Pancreas (tissue), 10 donors: ENCODE measurements at places on chromosomes 2 and 18. TPM values are rescaled to one million over a fixed set of nuclear protein-coding genes. Genes with fewer than 3 reads are reported as not detected.

The REEP1 gene
- polyA plus RNA-seq, result 2.9 TPM

The GAL3ST2 gene
- polyA plus RNA-seq, result not detected

The RBKS gene
- polyA plus RNA-seq, result 3.9 TPM

- H3K27me3 ChIP-seq, result no peaks in the 10 kb centered on the region
- H3K36me3 ChIP-seq, result no peaks in the 10 kb centered on the region
- no peak for DNase-seq
- no peak overlapping the region for H3K27ac ChIP-seq
- no peaks in the 10 kb centered on the region for H3K4me1 ChIP-seq
Observed at GRCh38 chr2:202703091-202703490, 68.3 kb downstream of the FAM117B start.

DNA sequence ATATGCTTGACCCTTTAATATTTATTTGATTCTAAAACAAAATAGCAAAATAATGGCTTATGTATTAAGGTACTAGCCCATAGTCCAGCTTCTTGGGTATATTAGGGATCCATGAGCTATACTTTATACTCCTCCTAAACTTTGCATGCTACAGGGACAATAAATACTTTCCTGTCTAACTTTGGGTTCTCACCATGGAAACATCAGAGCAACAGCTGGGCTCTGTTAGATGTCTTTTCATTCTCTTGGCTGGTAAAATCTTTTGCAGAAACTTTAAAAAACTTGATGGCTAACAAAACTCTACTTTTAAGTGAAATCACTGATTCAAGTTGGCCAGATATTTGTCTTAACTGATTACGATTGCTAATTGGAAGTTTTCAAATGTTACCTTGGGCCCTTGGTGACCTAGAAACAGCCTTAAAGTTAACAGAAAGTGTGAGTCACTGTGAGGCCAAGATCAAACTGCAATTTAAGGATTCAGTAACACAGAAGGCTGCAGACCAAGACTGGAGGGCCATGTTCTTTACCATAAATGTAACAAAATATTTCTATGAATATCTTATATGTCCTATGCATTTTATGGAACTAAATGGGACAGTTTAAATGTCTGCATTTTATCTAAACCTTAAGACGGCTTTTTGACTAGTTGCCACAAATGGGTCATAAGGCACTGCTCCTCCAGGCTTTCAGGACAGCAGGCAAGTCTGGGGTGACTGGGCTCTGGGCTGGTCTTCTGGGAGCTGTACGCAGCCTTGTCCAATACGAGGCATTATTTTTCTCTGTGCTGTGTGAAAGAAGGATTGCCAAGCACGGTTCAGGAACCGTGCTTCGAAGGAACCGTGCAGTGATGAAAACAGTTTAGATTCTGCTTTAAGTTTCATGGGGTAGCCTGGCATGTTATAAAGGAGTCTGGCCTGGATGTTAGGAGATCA lies 188.5 kb downstream of the TPGS2 start:
- no peak overlapping the region for H3K27ac ChIP-seq
- no peaks in the 10 kb centered on the region for H3K4me1 ChIP-seq
- H3K27me3 ChIP-seq, result no peaks in the 10 kb centered on the region
- no peak overlapping the region for H3K4me3 ChIP-seq

DNA sequence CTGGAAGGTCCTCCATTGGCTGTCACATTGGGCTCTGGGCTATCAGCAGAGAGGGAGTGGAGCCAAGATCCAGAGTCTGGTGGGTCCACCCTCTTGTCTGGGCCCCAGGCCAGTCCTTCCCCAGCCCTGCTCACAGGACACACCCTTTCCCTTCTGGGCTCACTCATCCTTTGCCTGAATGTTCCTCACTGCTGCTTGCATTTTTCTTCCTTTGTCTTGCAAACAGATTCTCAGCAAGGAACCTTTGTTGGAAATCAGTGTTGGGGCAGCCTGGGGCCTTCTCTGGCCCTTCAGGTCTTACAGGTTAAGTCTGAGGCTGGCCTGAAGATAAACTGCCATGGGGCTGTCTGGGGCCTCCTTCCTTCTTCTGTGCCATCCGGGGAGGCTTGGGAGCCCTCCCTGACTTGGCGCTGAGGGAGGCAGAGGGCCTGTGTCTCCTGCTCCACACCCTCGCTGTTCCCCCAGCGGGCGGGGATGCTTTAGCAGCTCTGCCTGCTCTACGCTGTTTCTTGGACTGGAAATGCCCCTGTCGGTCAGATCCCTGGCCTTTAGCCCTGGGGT lies 11.5 kb upstream of the CELF4 start:
- no peak overlapping the region for H3K4me3 ChIP-seq
- H3K36me3 ChIP-seq, result no peaks in the 10 kb centered on the region
- H3K27me3 ChIP-seq, result no peaks in the 10 kb centered on the region

- no peaks in the 10 kb centered on the region for H3K4me1 ChIP-seq
- H3K27me3 ChIP-seq, result no peaks in the 10 kb centered on the region
- no peaks in the 10 kb centered on the region for H3K36me3 ChIP-seq
- DNase-seq, result no peak
- no peak overlapping the region for H3K4me3 ChIP-seq
- no peak overlapping the region for H3K27ac ChIP-seq
Observed at GRCh38 chr2:226414335-226414734, 385.3 kb downstream of the IRS1 start.

DNA sequence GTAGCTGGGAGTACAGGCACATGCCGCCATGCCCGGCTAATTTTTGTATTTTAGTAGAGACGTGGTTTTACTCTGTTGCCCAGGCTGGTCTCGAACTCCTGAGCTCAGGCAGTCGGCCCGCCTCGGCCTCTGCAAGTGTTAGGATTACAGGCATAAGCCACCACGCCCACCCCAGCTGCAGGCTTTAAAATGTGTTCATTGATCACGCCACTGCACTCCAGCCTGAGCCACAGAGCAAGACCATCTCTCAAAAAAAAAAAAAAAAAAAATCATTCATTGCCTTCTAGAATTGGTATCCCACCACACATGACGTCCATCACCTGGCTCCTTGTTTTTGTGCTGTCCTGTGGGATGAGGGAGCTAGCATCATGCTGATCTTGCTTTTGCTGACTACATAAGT lies 127.4 kb downstream of the VIT start:
- no peak overlapping the region for H3K4me3 ChIP-seq
- no peak overlapping the region for H3K27ac ChIP-seq
- no peaks in the 10 kb centered on the region for H3K36me3 ChIP-seq
- no peak for DNase-seq
